ENCODE measurements at places on chromosomes 16 and 17. TPM values are rescaled to one million over a fixed set of nuclear protein-coding genes. Genes with fewer than 3 reads are reported as not detected.

DNA sequence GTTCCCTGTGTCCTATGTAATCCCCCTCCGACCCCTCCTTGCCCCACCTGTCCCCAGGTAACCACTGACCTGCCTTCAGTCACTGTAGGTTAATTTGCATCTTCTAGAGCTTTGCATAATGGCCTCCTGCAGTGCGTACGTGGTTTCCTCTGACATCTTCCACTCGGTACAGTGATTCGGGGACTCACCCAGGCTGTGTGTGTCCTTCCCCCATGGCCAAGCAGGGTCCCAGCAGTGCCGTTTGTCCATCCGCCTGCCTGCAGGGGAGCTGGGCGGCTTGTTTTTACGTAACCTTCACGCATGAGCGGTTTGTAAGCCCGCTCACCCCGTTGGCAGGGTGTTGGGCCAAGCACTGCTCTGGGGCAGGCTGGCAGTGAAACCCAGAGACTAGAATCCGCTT, 7.9 kb downstream of the MAPK8IP3 start:
- no peak for DNase-seq

DNA sequence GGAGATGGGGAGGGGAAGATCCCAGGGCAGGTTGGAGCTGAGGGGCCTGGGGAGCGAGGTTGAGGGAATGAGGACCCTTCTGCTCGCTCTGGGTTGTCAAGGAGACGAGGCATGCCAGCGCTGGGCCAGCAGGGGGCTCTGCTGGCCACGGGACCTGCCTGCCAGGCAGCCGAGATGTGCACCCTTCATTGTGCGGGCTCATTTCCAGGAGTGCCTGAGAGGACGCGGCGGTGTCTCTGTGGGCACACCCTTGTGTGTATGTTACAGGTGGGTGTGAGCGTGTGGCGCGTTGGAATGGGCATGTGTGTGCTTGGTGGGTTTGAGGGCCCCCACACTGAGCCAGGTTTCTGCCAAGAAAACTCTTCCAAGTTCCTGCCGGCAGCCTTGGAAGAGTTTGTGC, 15.9 kb downstream of the ARHGAP23 start:
- DNase-seq: peak; percentile 54

DNA sequence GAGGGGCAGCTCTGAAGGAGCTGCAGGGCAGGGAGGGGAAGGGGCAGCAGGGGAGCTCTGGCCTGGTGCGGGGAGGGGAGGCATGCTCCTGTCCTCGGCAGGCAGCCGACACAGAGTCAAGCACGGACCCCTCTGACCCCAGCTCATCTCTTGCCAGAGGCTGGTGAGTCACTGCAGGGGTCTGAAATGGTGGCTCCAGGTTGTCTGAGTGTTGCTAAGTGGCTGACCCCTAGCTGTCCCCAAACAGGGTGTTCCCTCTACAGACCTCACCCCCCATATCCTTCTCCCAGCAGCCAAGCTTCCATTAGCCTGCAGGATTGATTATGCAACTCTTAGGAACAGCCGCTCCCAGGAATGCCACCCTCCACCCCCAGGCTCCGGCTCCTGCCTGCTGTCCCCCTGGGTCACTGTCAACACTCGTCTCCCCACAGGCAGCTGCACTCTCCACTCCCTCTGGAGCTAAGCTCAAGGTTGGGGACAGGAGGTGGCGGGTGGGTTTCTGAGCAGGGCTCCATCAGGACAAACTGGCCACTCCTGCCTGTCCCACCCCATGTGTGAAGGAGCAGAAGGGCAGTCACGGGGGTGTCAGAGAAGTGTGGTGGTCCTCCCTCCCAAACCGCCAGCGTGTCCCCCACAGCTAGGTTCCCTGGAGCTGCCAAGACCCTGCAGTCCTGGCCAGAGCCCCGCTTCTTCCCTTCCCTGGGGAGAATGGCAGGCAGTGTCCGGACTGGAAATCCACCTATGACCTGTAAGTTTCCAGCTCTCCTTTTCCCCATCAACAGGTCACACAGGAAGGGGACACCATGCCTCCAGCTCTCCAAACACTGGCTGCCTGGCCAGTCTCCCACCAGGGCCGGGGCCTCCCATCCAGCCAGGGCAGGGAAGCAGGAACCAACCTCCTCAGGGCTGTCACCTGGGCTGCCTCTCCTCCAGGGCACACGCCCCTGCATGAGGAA, 1.0 kb downstream of the MYLK3 start:
- DNase-seq: no peak

Gene P3H4
- total RNA-seq: 45.4 TPM

Gene SLC5A10
- not detected for total RNA-seq

- DNase-seq: no peak
Measured at GRCh38 chr16:30604316-30604947, 5.8 kb downstream of the ZNF689 start.

GRCh38 chr16:28155293-28155692, 56.5 kb downstream of the XPO6 start:
- DNase-seq: no peak

DNA sequence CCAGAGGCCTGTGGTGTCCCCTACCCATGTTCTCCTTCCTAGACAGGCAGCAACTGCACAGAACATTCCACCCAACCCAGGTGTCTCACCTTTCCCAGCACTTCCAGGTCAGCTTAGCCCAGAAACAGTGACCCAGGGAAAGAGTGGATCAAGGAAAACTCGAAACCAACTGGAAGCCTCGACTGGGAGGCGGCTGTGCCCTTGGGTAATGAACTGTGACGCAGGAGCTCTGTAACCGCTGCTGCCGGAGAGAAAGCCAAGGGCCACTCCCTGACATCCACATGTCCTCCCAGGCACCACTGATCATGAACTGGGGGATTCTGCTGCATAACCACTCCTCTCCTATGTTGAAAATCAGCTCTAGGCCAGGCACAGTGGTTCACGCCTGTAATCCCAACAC, 34.4 kb downstream of the WDR59 start:
- no peak for DNase-seq

DNA sequence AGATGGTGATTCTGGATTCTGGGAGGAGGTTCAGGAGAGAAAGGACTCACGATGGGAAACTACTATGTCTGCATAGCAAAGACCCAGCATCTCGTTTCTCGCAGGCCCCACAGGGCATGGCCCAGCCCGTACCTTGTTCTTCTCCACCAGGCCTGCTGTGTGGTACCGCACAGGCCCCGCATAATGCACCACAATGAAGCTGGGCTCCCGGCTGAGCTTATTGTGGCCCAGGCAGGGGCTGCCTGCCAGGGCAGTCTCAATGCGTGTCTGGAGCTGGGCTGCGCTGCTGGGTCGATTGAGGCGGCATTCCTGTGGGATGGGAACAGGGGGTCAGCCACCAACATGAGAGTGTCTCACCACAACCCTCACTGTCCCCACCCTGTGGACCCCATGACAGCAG, 20.4 kb downstream of the ZNHIT3 start:
- no peak for DNase-seq

GRCh38 chr17:56085576-56086267, 67.6 kb upstream of the ANKFN1 start:
- no peak for DNase-seq

Gene C17orf50
- not detected for total RNA-seq

Gene CDRT4
- not detected for total RNA-seq

- no peak for DNase-seq
Measured at GRCh38 chr17:69962436-69962995, 112.5 kb upstream of the KCNJ16 start.

DNA sequence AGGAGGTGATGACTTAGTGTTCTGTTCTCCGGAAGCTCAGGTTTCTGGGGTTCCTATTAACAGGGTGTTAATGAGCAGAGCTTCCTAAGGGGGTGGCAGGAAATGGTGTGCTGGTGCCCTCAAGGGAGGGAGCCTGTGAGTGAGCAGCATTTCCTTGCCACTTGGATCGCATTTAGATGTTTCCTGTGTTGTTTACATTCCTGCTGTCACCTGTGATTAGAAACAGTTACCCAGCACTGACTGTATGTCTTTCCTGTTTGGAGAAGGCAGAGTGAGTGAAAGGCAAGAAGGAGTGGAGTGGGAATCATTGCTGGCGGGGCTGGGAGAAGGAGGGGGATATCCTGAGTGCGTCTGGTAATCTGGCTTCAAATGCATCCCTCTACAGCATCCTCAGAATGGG, 214.6 kb downstream of the CCDC182 start:
- DNase-seq: no peak

DNA sequence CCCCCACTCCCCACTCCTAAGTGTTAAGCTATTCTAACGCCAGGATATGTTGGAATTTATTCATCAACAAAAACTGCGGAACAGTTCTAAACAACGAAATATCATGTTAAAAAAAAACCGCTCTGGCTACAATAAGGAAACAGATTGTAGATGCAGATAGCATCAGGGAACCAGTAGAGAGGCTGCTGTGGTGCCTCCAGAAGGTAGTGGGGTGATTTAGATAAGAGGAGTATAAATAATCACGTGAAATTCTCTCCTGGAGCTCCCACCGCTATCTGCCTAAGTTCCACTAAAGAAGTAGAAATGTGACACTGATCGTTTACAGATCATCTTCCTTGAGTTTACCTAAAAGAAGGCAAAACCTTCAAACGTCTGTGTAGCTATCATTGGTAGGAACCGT, 8.0 kb downstream of the AHSP start:
- no peak for DNase-seq

Gene CYTH1
- 18.9 TPM for total RNA-seq

GRCh38 chr17:40322358-40323315, 13.7 kb downstream of the RARA start:
- peak; percentile 100 for DNase-seq

Gene ACSM2A
- not detected for total RNA-seq

Gene VTN
- total RNA-seq: 0.08 TPM

Gene METTL23
- total RNA-seq: 52.3 TPM
